ENCODE measurements at places on chromosomes 1 and 21.
A peak's percentile ranks its signal among the peaks of the same experiment; 100 is the strongest.

DNA sequence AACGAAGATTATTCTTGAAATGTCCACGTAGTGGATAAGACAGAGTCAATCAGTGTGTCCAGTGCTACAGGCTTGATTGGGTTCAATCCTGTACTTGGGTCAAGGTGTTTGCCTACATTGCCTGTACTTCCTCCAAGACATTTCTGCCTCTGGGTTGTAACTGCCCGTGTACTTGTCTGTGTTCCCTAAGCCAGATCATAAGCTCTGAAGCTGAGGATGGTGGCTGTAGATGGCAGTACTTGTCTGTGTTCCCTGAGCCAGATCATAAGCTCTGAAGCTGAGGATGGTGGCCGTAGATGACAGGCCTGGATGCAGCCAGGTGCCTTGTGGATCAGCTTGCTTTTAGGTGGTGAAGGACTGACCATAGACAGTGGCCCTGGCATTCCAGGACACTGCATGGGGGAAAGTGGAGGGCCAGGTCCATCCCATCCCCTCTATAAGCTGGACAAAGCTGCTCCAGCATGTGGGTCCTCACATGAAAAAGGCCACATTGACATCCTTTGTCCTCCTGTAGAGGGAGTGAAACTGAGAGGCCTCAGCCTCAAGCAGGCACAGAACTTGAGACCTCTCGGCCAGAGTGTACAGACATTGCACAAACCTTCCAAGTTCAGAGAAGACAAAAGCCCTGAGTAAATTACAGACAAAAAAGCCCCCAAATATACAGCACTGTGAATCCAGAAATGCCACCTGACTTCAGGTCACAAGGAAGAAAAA lies 2.0 kb upstream of the SRM start:
- peak; percentile 17 for DNase-seq

GRCh38 chr1:54229281-54229891 lies 29.4 kb downstream of the MRPL37 start:
- no peak for DNase-seq

GRCh38 chr1:199646761-199647160 lies 380.7 kb upstream of the NR5A2 start:
- DNase-seq: no peak

- DNase-seq: peak; percentile 34
Measured at GRCh38 chr1:65148548-65149350, 746 bp downstream of the AK4 start.

DNA sequence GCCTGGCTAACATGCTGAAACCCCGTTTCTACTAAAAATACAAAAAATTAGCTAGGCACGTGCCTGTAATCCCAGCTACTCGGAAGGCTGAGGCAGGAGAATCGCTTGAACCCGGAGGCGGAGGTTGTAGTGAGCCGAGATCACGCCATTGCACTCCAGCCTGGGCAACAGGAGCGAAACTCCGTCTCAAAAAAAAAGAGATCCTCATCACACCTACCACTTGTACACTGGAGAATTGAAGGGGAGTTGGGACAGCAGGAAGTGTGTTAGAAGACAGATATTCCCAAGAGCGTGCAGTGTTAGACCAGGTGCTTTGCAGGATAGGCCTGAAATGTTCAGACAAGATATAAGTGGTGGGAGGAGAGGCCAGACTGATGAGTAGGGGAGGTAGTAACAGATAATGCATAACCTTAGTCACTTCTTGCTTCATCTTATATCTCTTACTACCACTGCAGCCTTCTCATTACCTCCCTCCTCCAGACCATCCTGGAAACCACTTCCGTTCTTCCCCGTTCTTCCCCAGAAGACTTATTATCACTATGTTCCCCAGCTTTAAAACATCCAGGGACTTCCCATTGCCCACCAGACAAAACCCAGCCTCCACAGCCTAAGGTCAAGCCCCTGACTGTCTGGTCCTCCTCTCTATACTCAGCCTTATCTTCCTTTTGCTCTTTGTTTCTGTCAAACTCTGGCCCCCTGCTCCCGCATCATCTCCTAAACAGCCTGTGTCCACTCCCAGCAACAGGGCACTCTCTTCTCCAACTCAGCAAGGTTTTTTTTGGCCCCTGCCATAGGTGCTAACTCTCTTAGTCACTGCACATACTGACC lies 21.3 kb downstream of the FAM20B start:
- no peak for DNase-seq

DNA sequence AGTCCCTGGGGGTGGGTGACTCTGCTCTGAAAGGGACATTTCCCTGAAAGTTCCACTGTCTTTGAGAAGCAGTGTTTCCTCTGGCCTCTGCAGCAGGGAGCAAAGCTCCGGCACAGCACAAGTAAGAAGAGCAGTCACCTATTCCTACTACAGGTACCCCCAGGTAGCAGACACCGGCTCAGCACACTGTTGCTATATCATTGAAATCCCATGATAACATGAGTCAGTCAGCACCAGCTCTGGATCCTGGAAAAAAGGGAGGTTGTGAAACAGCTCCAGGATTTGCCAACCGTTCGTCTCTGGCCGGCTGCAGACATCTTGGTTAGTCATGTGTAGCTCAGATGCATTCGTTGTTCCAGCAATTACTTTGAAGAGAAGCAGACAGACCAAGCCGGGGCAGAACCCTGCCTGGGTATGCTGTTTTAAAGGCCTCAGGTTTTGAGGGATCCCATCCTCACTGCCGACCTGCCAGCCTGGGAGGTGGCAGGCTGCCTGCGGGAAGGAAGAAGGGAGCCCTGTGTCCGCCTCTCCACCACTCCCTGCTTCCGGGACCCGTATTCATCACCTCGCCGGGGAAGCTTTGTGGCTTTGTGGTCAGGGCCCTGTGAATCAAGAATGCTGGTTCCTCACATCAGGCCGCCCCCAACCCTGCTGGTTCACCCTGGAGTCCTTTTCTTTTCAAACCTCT lies 139.2 kb downstream of the CLIC6 start:
- DNase-seq: peak; percentile 58

DNA sequence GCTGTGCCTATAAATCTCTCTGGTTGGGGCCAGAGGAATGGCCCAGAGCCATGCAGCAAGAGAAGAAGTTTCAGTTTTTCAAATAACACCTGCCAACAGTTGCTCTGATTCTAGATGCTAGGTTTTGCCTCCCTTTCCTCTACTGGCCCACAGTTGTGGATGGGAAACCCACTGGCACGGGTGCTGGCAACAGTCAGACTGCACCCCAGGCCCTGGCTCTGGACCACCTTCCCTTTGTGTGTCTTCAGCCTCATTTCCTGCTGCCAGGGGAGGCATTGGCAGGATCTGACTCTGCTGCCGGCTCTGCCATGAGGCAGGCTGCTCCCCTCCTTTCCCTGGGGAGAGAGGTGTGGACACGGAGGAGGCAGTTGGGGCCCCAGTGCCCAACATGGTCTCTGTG lies 142.0 kb downstream of the IGSF21 start:
- no peak for DNase-seq

DNA sequence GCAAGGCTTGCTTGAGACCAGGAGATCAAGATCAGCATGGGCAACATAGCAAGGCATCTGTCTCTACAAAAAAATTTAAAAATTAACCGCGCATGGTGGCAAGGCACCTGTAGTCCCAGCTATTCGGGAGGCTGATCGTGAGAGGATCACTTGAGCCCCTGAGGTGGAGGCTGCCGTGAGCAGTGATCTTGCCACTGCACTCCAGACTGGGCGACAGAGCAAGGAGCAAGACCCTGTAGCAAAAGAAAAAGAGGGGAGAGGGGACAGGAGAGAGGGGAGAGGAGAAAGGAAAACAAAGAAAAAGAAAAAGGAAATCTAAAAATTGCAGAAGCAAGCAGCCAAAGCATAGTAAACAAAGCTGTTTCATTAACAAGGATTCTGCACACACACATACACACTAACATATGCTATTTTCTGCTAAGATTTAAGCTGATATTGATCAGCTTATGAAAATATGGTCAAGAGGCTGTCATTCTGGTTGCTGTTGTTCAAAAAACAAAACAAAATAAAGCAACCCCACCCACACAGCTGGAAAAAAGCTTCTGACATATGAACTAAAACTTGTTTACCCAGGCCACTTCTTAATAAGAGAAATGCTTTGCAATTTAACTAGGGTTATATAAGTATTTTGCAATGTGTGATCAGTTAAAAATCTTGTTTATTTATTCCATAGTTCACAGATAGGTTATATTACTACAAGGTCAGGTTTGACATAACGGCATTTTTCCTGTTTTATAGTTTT lies 1.8 kb downstream of the ARNT start:
- no peak for DNase-seq

Data from activated CD4-positive, CD25-positive, alpha-beta regulatory T cell treated with anti-CD3 and anti-CD28 coated beads, Interleukin-2, amount 50 U/mL, for 72 hours (primary cell).